ENCODE measurements at places on chromosomes 3 and 15. TPM values are rescaled to one million over a fixed set of nuclear protein-coding genes. Genes with fewer than 3 reads are reported as not detected.
A peak's percentile ranks its signal among the peaks of the same experiment; 100 is the strongest.

PLAAT1 gene
- total RNA-seq: 0.72 TPM

WDR49 gene
- 1.0 TPM for total RNA-seq

EPHB3 gene
- total RNA-seq: 1.4 TPM

SLC28A1 gene
- total RNA-seq: 12.8 TPM

GPR149 gene
- total RNA-seq: not detected

PLA2G4B gene
- total RNA-seq: 8.3 TPM

PRSS50 gene
- 0.35 TPM for total RNA-seq

- peak within 1 kb of the TSS; percentile 59 for H3K27ac ChIP-seq
- H3K4me3 ChIP-seq: peak within 1 kb of the TSS; percentile 84
- H3K27me3 ChIP-seq: peaks cover 4% of the 10 kb centered on the region
- H3K4me1 ChIP-seq: peaks cover 4% of the 10 kb centered on the region
Measured at GRCh38 chr15:39919748-39920509, at the start of gene GPR176. TSS of gene GPR176 (minus strand) at chr15:39920266. CDS start at chr15:39920026, 240 bp downstream.

GRCh38 chr3:178492491-178492890 is 43.7 kb upstream of the KCNMB2 start:
- no peaks in the 10 kb centered on the region for H3K4me1 ChIP-seq
- no peaks in the 10 kb centered on the region for H3K36me3 ChIP-seq
- no peak for DNase-seq
- H3K27ac ChIP-seq: no peak overlapping the region
- H3K4me3 ChIP-seq: no peak overlapping the region

- no peaks in the 10 kb centered on the region for H3K27me3 ChIP-seq
- H3K4me1 ChIP-seq: no peaks in the 10 kb centered on the region
- H3K27ac ChIP-seq: no peak overlapping the region
Measured at GRCh38 chr15:89802231-89802928, 12.3 kb downstream of the ANPEP start.

GRCh38 chr3:1734494-1735122 is 364.1 kb upstream of the CNTN4 start:
- no peaks in the 10 kb centered on the region for H3K36me3 ChIP-seq
- no peak overlapping the region for H3K27ac ChIP-seq
- H3K27me3 ChIP-seq: no peaks in the 10 kb centered on the region
- H3K4me3 ChIP-seq: no peak overlapping the region
- no peaks in the 10 kb centered on the region for H3K4me1 ChIP-seq
- DNase-seq: no peak

DNA sequence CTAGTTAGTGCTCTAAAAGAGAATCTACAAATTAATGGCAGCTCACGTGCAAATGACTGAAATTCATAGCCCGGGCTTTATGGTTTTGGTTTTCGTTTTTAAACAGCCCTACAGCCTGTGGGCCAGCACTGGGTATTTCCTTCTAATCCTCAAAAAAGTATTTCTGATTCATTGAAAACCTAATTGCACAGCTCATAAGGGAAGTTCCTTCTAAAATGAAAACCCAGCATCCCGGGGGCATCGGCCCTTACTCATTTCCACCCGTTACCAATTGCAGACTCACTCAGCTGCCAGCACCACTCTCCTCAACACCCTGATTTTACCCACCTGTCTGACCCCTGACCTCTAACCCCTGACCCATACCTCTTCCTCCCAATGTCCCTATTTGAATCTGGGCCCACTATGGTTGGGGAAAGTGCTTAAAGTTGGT is 59.5 kb upstream of the ZNF148 start:
- no peak for DNase-seq
- no peak overlapping the region for H3K4me3 ChIP-seq
- H3K36me3 ChIP-seq: no peaks in the 10 kb centered on the region
- H3K27me3 ChIP-seq: no peaks in the 10 kb centered on the region
- H3K27ac ChIP-seq: no peak overlapping the region

DNA sequence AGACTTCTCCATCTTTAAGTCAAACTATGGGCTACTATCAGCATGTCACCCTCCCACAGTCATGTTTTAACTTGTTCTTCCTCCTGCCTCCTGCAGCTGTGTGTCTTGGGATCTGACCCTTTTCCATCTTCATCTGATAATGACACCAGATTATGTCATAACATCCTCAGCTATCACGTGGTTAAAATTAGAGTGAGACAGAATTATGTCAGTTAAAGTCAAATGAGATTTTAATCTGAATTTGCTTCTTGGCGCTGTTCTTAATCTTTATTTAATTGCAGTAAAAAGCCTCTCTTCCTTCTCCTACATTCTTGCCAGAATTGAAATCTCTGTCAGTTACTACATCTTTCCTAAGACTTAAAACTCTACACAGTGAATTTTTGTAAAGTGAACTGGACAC is 107.2 kb downstream of the ARPP21 start:
- H3K4me1 ChIP-seq: no peaks in the 10 kb centered on the region
- no peak for DNase-seq
- no peak overlapping the region for H3K4me3 ChIP-seq
- H3K27ac ChIP-seq: no peak overlapping the region

- no peak for DNase-seq
- H3K36me3 ChIP-seq: no peaks in the 10 kb centered on the region
- no peak overlapping the region for H3K4me3 ChIP-seq
- H3K27me3 ChIP-seq: no peaks in the 10 kb centered on the region
Measured at GRCh38 chr15:66222273-66223198, 31.0 kb downstream of the MEGF11 start.

DNA sequence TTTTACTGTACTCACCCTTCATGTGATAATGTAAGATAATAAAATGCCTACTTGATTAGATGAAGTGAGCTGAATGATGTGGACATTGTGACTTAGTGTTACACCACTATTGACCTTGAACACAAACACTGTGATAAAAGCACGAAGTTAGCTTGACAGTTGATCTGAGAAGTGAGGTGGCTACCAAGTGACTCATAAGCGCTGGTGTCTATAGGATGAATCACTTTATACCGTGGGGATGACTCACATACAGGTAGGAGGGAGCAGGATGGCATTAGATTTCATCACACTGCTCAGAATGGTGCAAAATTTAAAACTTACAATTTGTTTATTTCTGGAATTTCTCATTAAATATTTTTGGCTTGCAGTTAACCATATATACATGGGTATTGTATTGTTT is 174.7 kb upstream of the CNTN3 start:
- no peak overlapping the region for H3K27ac ChIP-seq
- H3K4me3 ChIP-seq: no peak overlapping the region
- no peak for DNase-seq
- H3K4me1 ChIP-seq: no peaks in the 10 kb centered on the region
- H3K36me3 ChIP-seq: no peaks in the 10 kb centered on the region

- no peak overlapping the region for H3K4me3 ChIP-seq
- peaks cover 32% of the 10 kb centered on the region for H3K36me3 ChIP-seq
- H3K27ac ChIP-seq: no peak overlapping the region
- no peaks in the 10 kb centered on the region for H3K27me3 ChIP-seq
Measured at GRCh38 chr15:28109626-28110455, 10.7 kb upstream of the OCA2 start.

DNA sequence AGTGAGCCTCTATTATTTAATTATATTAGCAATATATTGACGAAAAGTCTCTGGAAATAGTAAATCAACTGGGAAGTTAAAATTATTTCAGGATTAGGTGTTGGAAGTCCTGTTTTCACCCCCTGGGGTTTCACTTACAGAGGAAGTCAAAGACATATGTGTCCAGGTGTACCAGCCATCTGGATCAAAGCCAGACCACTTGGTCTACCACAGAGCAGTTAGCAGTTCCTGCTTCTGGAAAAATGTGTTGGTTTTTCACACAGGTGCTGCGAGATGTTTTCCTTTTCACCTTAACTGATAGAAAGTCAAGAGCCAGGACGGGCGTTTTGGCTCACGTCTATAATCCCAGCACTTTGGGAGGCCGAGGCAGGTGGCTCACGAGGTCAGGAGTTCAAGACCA is 13.1 kb downstream of the MME start:
- H3K36me3 ChIP-seq: no peaks in the 10 kb centered on the region
- H3K27me3 ChIP-seq: no peaks in the 10 kb centered on the region
- H3K27ac ChIP-seq: no peak overlapping the region
- H3K4me3 ChIP-seq: no peak overlapping the region
- no peaks in the 10 kb centered on the region for H3K4me1 ChIP-seq

DNA sequence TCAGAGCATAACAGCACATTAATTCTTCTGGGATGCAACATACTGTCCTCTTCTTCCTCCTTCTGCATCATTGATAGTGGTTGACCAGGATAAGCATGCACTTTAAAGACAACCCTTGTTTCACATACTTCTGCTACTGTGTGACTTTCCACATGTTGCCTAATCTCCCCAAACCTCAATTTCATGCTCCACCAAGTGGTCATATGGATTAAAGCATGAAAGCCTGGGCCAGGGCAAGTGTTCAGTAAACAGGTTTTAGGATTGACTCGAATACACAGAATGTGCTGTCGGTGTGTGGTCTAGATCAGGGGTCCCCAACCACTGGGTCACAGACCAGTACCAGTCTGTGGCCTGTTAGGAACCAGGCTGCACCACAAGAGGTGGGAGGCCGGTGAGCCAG is 22.5 kb upstream of the BFSP2 start:
- H3K4me3 ChIP-seq: no peak overlapping the region
- H3K36me3 ChIP-seq: no peaks in the 10 kb centered on the region
- no peaks in the 10 kb centered on the region for H3K4me1 ChIP-seq
- H3K27me3 ChIP-seq: no peaks in the 10 kb centered on the region
- no peak for DNase-seq
- no peak overlapping the region for H3K27ac ChIP-seq

DNA sequence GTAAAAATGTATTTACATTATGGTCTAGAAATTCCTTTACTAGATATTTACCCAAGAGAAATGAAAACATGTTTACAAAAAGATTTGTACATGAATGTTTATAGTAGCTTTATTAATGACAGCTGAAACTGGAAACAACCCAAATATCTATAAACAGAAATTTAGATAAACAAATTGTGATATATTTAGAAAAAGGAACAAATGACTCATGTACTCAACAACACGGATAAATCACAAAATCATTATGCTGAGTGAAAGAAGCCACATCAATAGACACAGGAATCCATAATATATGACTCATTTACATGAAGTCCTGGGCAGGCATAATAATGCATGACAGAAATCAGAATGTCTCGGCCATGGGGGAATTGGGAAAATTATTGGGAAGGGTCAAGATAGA is 1020.2 kb downstream of the SQOR start:
- DNase-seq: no peak
- H3K4me3 ChIP-seq: no peak overlapping the region
- H3K27ac ChIP-seq: no peak overlapping the region
- no peaks in the 10 kb centered on the region for H3K27me3 ChIP-seq
- H3K36me3 ChIP-seq: no peaks in the 10 kb centered on the region

GRCh38 chr15:48602358-48603122 is 43.0 kb downstream of the FBN1 start:
- H3K4me3 ChIP-seq: no peak overlapping the region
- H3K36me3 ChIP-seq: no peaks in the 10 kb centered on the region
- no peaks in the 10 kb centered on the region for H3K27me3 ChIP-seq

- no peaks in the 10 kb centered on the region for H3K4me1 ChIP-seq
- H3K36me3 ChIP-seq: no peaks in the 10 kb centered on the region
Measured at GRCh38 chr3:77467702-77468625, 428.1 kb downstream of the ROBO2 start.

DNA sequence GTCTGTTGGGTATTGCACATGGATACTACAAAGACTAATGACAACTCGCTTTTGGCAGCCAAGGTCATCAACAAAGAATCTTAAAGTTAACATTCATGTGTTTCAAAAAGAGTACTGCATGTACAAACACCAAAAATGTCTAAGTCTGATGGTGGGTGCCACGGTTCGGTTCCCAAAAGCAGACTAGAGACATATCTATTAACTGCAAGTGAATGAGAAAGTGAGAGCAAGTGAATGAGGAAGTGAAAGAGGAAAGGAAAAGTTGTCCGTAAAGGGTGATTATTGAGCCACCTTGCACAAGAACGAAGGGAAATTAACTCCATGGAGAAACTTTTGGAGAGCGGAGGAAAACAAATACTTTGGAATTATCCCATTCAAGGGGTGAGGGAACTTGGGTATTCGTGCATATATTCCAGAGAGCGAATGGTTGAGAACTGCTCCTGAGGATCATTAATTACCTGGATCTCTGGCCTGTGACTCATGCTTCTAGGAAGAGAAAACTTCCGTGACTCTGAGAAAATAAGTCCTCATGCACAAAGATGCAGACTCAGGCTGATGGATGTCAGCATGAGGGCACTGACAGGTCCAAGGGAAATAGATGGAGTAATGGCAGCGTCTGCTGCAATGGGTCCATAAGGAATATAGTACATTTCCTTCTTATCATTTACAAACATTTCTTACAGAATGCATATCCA is 336.5 kb upstream of the TGFBR2 start:
- H3K27ac ChIP-seq: no peak overlapping the region

- no peak overlapping the region for H3K27ac ChIP-seq
- no peaks in the 10 kb centered on the region for H3K4me1 ChIP-seq
- no peaks in the 10 kb centered on the region for H3K27me3 ChIP-seq
- DNase-seq: no peak
- no peaks in the 10 kb centered on the region for H3K36me3 ChIP-seq
Measured at GRCh38 chr15:42062284-42062806, 32.0 kb downstream of the PLA2G4D start.

GRCh38 chr3:164332831-164333802 is 745.2 kb downstream of the SI start:
- peak; percentile 49 for DNase-seq
- H3K36me3 ChIP-seq: no peaks in the 10 kb centered on the region
- no peaks in the 10 kb centered on the region for H3K4me1 ChIP-seq
- no peaks in the 10 kb centered on the region for H3K27me3 ChIP-seq
- H3K27ac ChIP-seq: no peak overlapping the region

DNA sequence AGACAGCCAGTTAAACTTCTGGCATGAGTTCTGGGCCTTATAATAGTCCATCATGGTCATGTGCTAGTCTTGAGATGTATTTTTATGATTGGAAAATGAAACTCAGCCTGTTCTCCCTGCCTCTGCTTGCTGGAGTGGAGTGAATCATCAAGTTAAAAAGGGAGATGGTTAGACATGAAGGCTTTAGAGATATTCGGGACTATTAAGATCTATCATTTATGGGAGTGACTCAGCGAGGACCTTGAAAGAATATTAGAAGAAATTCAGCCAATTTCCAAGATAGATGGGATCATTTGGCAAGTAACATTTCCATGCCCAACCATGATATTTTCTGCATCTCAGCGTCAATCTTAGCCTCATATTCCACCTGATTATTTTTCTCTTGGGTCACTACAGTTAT is 79.8 kb downstream of the AGBL1 start:
- H3K4me1 ChIP-seq: no peaks in the 10 kb centered on the region
- H3K4me3 ChIP-seq: no peak overlapping the region
- no peaks in the 10 kb centered on the region for H3K27me3 ChIP-seq
- no peaks in the 10 kb centered on the region for H3K36me3 ChIP-seq
- no peak overlapping the region for H3K27ac ChIP-seq
